Activated T-helper 17 cell treated with anti-CD3 and anti-CD28 coated beads, Interleukin-2, amount 50 U/mL, for 72 hours (primary cell): ENCODE measurements at places on chromosomes 13 and 19.

DNA sequence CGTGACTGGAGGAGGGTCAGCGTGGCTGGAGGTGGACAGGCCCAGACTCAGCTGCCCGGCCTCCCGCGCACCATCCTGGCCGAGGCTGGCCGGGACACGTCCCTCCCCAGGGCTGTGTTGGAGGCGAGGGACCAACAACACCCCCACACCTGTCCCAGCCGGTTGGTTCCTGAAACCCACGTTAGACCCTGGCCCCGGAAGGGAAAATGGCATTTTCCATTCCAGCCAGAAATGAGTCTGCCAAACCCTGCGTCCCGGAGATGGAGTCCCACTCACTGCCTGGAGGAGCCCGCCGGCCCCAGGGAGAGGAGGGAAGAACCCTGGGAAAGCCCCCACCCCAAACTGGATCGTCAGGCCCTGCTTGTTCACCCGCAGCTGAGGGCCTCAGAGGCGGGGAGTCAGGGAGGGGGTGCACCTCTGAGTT is 4.8 kb upstream of the WDR18 start:
- no peak for ATAC-seq
- H3K27ac ChIP-seq, result no peak overlapping the region
- no peaks in the 10 kb centered on the region for H3K27me3 ChIP-seq

DNA sequence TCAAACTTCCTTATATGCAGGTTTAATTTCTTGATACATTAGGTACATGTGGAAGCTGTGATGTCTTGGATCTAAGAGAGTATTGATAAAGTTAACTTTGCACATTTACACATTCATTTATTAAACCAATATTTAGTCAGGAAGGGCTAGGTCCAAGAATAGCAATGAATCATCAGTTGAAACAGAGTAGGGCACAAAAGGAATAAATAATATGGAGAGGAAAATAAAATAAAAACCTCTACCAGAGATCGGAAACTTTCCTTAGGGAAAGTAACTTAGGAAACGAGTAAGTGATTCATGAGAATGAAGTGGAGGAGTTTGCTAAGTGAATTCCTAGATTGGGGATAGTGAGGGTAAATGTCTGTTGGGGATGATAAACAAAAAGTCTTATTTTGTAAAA is 259.4 kb upstream of the DACH1 start:
- H3K27me3 ChIP-seq, result no peaks in the 10 kb centered on the region
- no peak overlapping the region for H3K27ac ChIP-seq
- no peak overlapping the region for H3K4me3 ChIP-seq
- H3K36me3 ChIP-seq, result no peaks in the 10 kb centered on the region
- ATAC-seq, result no peak

GRCh38 chr13:112131081-112131712 is 64.2 kb downstream of the SOX1 start:
- H3K27me3 ChIP-seq, result peaks cover 36% of the 10 kb centered on the region
- ATAC-seq, result no peak
- H3K27ac ChIP-seq, result no peak overlapping the region

- H3K27ac ChIP-seq, result peak overlapping the region; percentile 71
- peak overlapping the region; percentile 98 for H3K4me3 ChIP-seq
- H3K4me1 ChIP-seq, result peaks cover 56% of the 10 kb centered on the region
- H3K27me3 ChIP-seq, result no peaks in the 10 kb centered on the region
- ATAC-seq, result peak; percentile 26
Measured at GRCh38 chr13:40970803-40971202, 48.3 kb downstream of the ELF1 start.

DNA sequence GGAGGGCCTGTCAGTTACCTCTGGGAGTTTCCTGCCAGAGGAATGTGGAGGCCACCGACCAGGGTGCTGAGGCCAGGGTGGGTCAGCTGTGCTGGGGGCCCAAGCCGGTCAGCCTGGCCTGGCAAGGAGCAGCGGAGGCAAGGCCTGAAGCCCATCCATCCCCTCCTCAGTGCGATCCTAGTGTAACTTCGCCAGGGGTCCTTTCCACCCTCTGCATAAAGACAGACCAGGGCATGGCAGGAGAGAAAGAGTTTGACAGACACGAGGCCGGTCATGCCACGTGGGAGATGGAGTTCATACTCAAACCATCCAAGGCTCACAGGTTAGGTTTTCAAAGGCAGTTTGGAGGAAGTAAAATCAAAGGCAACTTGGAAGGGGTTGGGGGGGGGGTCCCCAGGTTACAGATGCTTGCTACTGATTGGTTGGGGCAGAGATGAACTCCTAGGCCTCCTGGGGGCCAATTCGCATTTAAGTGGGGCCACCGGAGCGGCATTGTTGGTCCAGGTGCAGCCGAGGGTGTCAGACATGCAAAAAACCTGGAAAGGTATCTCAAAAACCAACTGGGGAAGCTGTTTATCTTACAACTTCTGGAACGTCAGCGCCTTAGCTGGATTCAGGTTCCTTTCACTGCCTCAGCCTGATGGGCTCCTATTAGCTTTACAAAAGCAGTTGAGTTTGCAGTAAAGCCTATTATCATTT is 36.8 kb upstream of the DPRX start:
- H3K4me1 ChIP-seq, result no peaks in the 10 kb centered on the region
- no peaks in the 10 kb centered on the region for H3K27me3 ChIP-seq
- no peaks in the 10 kb centered on the region for H3K36me3 ChIP-seq
- no peak overlapping the region for H3K4me3 ChIP-seq
- ATAC-seq, result no peak

DNA sequence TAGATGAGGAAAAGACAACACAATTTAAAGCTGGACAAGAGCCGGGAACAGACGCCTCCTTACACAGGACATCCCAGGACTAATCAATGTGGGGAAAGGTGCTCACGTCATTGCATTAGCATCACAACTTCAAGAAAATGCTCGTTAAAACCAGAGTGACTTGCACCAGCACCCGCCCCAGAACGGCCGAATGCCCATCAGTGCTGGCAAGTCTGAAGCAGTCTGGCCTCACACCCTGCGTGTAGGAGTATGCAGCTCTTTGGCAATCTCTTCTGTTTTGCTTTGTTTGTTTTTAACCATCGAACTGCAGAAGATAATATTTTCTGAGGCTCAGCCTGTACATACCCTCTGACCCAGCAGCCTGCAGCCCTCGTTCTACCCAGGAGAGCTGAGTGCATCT is 44.8 kb upstream of the LDLR start:
- H3K27ac ChIP-seq, result no peak overlapping the region
- H3K4me3 ChIP-seq, result no peak overlapping the region
- H3K4me1 ChIP-seq, result peaks cover 8% of the 10 kb centered on the region
- no peak for ATAC-seq
- peaks cover 60% of the 10 kb centered on the region for H3K36me3 ChIP-seq

DNA sequence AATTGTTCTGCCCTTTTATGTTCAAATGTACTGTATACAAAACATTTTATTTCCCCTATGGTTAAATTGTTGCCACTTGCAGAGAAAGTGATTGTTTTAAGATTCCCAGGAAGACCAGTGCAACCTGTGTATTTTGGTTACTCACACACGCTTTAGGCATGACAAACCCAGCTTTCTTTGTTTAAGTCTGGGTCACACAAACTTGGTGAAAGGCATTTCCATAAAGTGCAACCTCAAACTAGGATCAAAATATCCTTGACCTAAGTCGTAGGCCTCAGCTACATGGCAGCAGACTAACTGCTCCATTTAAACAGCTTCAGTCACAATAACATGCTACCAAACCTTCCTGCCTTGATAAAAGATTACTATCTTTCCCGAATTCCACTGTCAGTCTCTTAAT is 639.0 kb upstream of the PRR20A start:
- ATAC-seq, result no peak
- H3K27ac ChIP-seq, result no peak overlapping the region
- no peaks in the 10 kb centered on the region for H3K36me3 ChIP-seq
- no peak overlapping the region for H3K4me3 ChIP-seq
- no peaks in the 10 kb centered on the region for H3K27me3 ChIP-seq
- H3K4me1 ChIP-seq, result no peaks in the 10 kb centered on the region

DNA sequence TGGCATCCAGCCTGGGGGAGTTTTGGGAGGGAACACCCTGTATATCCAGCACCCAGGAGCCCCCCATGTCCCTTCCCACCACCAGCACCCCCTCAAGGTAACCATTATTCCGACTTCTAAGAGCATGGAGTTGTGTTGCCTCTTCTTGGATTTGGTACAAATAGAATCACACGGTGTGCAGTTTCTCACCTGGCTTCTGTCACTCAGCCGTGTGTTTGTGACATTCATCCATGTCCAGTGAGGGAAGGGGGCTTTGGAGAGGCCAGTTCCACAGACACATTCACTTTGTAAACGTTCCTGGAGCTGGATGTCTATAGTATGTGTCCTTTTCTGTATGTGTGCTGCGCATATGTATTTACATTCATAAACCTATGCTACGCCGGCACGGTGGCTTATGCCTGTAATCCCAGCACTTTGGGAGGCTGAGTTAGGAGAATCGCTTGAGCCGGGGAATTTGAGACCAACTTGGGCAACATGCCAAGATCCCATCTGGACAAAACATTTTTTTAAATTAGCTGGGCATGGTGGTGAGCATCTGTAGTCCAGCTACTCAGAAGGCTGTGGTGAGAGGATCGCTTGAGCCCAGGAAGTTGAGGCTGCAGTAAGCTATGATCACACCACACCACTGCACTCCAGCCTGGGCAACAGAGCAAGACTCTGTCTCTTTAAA is 36.6 kb downstream of the MYH14 start:
- peaks cover 21% of the 10 kb centered on the region for H3K27me3 ChIP-seq
- H3K4me1 ChIP-seq, result no peaks in the 10 kb centered on the region
- no peak overlapping the region for H3K27ac ChIP-seq
- no peaks in the 10 kb centered on the region for H3K36me3 ChIP-seq
- no peak overlapping the region for H3K4me3 ChIP-seq
- no peak for ATAC-seq

DNA sequence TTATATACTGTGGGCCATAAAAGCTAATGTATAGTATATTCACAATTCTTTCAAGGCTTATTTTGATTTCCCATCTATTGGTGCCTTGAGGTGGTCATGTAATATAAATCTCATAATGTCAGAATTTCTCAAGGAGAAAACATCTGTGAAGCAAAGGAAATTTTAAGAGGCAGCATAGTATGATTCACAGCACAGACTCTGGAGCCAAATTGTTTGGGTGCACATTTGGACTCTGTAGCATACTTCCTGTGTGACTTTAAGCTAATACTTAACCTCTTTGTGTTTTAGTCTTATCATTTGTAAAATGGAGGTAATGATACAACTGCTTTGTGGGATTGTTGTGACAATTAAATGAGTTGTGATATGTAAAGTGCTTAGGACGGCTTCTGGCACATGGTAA is 67.6 kb downstream of the PIBF1 start:
- H3K4me1 ChIP-seq, result no peaks in the 10 kb centered on the region
- no peak for ATAC-seq
- H3K4me3 ChIP-seq, result no peak overlapping the region
- peaks cover 79% of the 10 kb centered on the region for H3K36me3 ChIP-seq
- H3K27ac ChIP-seq, result no peak overlapping the region
- no peaks in the 10 kb centered on the region for H3K27me3 ChIP-seq

- H3K4me3 ChIP-seq, result no peak overlapping the region
Measured at GRCh38 chr19:38009650-38010242, 102.7 kb downstream of the SIPA1L3 start.

DNA sequence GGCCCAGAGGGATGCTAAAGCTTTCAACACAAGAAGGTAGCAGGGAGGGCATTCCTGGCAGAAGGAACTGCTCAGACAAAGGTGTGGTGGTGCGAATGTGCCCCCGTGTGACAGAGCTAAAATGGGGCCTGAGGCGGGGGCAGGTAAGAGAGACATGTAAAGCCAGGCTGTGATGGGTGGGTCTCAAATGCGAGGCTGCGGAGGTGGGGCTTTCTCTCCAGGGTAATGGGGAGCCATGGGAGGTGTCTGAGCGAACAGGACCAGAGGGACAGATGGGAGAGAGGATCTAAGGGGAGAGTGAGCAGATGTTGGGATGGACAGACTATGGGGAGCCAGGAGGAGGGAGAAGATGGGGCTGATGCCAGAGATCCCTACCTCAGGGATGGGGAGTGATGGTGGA is 44.7 kb upstream of the NFIC start:
- H3K4me3 ChIP-seq, result no peak overlapping the region
- H3K27ac ChIP-seq, result no peak overlapping the region
- H3K36me3 ChIP-seq, result no peaks in the 10 kb centered on the region

- no peak for ATAC-seq
- H3K36me3 ChIP-seq, result no peaks in the 10 kb centered on the region
- no peak overlapping the region for H3K27ac ChIP-seq
- peaks cover 11% of the 10 kb centered on the region for H3K27me3 ChIP-seq
- no peak overlapping the region for H3K4me3 ChIP-seq
Measured at GRCh38 chr13:93862259-93862658, 617.2 kb downstream of the DCT start.

DNA sequence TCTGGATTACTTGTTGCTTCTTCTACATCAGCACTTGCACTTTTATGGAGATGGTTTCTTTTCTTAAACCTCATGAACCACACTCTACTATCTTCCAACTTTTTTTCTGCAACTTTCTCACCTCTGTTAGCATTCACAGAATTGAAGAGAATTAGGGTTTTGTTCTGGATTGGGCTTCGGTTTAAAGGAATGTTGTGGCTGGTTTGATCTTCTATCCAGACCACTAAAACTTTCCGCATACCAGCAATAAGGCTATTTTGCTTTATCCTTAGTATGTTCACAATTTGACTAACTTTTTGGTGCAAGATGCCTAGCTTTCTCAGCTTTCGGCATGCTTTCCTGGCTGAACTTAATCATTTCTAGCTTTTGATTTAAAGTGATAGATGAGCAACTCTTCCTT is 666.7 kb upstream of the MIR17HG start:
- no peaks in the 10 kb centered on the region for H3K36me3 ChIP-seq
- no peak overlapping the region for H3K4me3 ChIP-seq
- no peaks in the 10 kb centered on the region for H3K27me3 ChIP-seq
- ATAC-seq, result no peak
- H3K27ac ChIP-seq, result no peak overlapping the region

GRCh38 chr19:28471731-28472510 is 741.0 kb downstream of the UQCRFS1 start:
- ATAC-seq, result no peak
- no peak overlapping the region for H3K27ac ChIP-seq
- H3K4me3 ChIP-seq, result no peak overlapping the region
- no peaks in the 10 kb centered on the region for H3K4me1 ChIP-seq

DNA sequence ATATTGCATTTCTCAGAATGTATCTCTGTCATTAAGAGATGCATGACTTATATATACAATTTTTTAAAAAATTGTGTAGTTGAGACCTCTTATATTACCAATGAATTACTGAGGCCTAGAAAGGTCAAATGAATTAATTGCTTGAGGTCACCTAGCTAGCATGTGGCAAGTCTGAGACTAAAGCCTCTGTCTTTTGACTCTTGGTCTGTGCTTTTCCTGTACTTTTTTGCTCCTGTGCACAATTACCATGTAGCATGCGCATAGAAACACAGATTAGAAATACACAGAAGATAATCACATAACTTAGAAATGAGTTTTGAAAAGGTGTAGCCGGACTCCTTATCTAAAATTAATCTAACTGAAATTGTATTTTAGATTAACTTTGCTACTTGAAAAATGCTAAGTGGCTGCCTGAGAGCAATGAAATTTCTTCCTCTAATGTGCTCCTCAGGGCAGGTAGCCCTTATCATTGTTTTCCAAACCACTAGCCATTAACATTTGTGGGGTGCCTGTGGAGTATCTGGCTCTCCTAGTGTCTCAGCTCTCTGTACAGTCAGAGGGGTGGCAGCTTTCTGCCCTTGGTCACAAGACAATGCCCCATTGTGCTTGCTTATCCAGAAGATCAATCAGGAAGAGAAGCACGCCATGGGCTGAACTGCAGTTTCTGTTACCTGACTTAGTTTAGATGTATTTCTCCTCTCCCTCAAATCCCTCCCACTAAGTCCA is 119.6 kb downstream of the RFC3 start:
- no peak for ATAC-seq
- no peak overlapping the region for H3K27ac ChIP-seq
- no peak overlapping the region for H3K4me3 ChIP-seq

GRCh38 chr19:291006-291521 is at the start of gene PLPP2:
Gene PLPP2, minus strand, starts transcription at chr19:291403. Its CDS starts 67 bp downstream, at chr19:291336.
- H3K27me3 ChIP-seq, result peaks cover 27% of the 10 kb centered on the region
- no peak for ATAC-seq
- no peaks in the 10 kb centered on the region for H3K4me1 ChIP-seq
- peak within 1 kb of the TSS; percentile 46 for H3K27ac ChIP-seq
- peak within 1 kb of the TSS; percentile 44 for H3K4me3 ChIP-seq
